CD4-positive, alpha-beta memory T cell (primary cell): ENCODE measurements at places on chromosomes 3 and 15.

DNA sequence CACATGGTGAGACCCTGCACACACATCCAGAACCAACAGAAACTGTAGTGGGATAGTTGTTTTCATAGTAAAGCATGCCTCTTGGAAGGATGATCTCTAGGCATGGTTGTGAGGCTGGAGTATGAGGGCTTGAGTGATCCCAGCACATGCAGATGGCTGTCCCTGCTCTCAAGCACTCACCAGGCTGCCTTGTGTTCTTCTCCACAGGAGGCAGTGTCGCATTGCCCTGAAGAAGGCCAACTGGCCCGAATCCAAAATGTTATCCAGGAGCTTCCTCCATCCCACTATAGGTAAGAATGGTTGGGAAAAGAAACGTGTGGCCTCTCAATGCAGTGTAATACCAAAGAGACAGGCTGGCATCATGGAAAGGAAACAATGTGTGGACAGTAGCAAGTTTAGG is 82.7 kb downstream of the TMEM39A start:
- DNase-seq: no peak

GRCh38 chr3:124881976-124882697 is 5.0 kb downstream of the ITGB5 start:
- DNase-seq: no peak

- DNase-seq: no peak
Measured at GRCh38 chr15:69359722-69360121, 54.4 kb upstream of the KIF23 start.

DNA sequence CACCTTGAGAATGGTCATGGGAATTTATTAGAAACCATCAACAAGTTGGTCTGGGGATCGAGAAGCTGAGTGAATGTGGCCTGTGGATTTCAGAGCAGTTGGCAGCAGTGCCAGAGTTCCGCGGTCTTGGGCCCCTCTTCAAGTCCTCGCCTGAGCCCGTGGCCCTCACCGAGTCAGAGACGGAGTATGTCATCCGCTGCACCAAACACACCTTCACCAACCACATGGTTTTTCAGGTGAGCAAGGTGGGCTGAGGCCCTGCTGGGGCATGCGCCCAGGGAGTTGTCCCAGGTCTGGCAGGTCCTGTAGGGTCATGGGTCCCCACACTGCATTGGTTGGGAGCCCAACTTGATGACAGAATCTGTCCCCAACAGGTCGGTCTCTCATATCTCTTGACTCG is 7.0 kb upstream of the HMCES start:
- DNase-seq: no peak

GRCh38 chr3:85377115-85377514 is 418.3 kb downstream of the CADM2 start:
- no peak for DNase-seq

GRCh38 chr15:69976366-69976994 is 121.2 kb downstream of the TLE3 start:
- DNase-seq: peak; percentile 34

GRCh38 chr3:179716226-179716625 is 63.4 kb downstream of the USP13 start:
- no peak for DNase-seq

- no peak for DNase-seq
Measured at GRCh38 chr15:77504306-77504705, 83.6 kb downstream of the HMG20A start.
